ENCODE measurements at places on chromosomes 7 and 10. TPM values are rescaled to one million over a fixed set of nuclear protein-coding genes. Genes with fewer than 3 reads are reported as not detected.

Gene PLAU
- 7.5 TPM for total RNA-seq

Gene CRTAC1
- total RNA-seq: 1.0 TPM

Gene KLF14
- not detected for total RNA-seq

Gene CASD1
- 15.1 TPM for total RNA-seq

Gene CSTF2T
- 21.1 TPM for total RNA-seq

Gene OR13A1
- not detected for total RNA-seq

Gene INMT
- 40.4 TPM for total RNA-seq

Gene PNLIPRP1
- not detected for total RNA-seq

- DNase-seq: no peak
Measured at GRCh38 chr7:115933471-115933870, 97.1 kb downstream of the TFEC start.

- DNase-seq: no peak
Measured at GRCh38 chr7:64183126-64183742, 23.8 kb upstream of the ZNF735 start.

DNA sequence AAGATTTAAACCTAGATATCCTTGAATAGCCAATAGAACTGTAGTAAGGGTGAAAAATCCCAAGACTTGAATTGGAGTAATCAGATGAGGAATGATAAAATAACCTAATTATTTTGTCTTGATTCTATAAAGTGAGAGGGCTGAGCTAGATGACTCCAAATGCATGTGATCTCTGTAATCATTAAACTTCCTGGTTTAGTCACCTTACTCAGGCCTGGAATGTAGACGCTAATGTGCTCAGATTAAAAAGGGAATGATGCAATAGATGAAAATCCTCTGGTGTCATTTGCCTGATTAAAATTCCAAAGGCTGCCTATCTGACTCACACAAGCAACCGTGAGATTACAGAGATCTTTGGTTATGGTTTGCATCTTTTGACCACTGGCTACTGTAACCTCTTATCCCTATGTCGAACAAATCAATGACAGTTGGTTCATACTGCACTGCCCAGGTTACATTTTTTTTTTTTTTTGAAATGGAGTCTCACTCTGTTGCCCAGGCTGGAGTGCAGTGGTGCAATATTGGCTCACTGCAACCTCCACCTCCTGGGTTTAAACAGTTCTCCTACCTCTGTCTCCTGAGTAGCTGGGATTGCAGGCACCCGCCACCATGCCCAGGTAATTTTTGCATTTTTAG lies 2.9 kb upstream of the HKDC1 start:
- DNase-seq: no peak

DNA sequence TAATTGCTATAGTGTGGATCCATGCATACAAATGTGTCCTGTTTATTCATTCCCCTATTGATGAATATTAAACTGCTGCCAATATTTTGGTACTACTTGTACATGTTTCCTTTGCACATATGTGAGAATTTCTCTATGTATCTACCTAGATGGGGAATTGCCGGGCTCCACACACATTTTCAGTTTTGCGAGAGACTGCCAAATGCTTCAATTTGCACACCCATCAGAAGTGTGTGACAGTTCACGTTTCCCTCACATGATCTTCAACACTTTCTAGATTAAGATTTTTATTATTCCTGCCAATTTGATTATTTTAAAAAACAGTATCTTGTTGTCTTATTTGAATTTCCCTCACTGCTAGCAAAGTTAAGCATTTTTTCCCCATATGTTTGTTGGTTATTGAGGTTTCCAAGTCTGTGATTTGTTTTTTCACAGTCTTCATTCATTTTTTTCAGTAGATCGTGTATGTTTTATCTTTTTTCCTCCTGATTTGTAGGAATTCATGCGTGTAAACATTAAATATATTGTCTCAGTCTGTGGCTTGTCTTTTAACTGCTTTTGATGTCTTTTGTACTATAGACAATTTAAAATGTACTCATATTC lies 2.4 kb upstream of the KLF14 start:
- DNase-seq: no peak

GRCh38 chr7:81232084-81232799 lies 313.4 kb upstream of the SEMA3C start:
- DNase-seq: peak; percentile 78

GRCh38 chr7:148967032-148967372 lies 61.3 kb downstream of the PDIA4 start:
- no peak for DNase-seq

DNA sequence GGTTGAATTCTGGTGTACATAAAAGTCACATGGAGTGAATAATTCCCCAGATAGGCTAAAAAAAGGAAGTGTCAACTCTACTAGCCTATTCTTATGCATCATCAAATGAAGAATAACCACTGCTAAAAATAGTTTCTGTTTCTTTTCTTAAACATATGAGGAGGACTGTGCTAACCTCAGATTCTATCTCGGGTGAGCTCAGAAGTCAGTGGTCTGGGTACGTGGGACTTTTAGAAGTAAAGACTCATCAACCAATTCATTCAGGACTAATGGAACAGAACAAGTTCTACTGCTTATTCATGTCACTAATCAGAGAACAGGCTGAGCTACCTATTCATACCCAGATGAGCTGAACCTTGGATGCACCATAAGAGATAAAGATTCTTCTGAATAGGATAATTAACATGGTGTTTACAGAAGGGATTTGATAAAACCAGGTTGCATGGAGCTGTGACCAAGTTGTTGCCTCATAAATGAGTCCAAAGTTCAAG lies 9.5 kb upstream of the ASAH2 start:
- no peak for DNase-seq

DNA sequence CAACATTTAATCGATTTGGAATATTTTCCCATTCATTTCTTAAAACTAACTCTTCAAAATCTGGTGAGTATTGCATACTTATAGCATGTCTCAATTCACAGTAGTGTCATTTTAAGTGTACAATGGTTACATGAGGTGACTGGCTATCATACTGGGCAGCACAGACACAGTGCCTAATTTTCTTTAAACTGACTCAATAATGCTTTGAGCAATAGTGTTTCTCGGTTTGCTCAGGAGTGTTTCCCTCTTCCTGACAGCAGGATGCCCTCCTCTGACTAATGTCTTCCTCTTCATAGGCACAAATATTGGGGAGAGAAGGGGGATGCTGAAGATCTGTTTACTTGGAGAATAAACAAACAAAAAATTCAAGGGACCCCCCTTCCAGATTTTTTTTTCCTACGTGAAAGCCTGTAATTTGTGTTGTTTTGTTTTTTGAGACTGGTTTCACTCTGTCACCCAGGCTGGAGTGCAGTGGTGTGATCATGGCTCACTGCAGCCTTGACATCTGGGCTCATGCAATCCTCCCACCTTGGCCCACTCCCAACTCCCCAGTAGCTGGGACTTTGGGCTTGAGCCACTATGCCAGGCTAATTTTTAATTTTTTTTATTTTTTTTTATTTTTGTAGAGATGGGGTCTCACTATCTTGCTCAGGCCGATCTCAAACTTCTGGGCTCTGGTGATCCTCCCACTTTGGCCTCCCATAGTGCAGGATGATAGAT lies 2.2 kb downstream of the MRC1 start:
- no peak for DNase-seq

DNA sequence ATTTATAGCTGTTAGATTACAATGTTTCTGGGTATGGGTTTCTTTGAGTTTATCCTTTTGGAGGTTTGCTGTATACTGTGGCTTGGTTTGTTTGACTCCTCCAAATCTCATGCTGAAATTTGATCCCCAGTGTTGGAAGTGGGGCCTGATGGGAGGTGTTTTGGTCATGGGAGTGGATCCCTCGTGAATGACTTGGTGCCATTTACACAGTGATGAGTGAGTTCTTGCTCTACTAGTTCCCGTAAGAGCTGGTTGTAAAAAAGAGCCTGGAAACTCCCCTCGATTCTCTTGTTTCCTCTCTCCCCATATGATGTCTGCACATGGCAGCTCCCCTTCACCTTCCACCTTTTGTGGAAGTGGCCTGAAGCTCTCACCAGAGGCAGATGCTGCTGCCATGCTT lies 324.1 kb downstream of the C7orf25 start:
- no peak for DNase-seq

DNA sequence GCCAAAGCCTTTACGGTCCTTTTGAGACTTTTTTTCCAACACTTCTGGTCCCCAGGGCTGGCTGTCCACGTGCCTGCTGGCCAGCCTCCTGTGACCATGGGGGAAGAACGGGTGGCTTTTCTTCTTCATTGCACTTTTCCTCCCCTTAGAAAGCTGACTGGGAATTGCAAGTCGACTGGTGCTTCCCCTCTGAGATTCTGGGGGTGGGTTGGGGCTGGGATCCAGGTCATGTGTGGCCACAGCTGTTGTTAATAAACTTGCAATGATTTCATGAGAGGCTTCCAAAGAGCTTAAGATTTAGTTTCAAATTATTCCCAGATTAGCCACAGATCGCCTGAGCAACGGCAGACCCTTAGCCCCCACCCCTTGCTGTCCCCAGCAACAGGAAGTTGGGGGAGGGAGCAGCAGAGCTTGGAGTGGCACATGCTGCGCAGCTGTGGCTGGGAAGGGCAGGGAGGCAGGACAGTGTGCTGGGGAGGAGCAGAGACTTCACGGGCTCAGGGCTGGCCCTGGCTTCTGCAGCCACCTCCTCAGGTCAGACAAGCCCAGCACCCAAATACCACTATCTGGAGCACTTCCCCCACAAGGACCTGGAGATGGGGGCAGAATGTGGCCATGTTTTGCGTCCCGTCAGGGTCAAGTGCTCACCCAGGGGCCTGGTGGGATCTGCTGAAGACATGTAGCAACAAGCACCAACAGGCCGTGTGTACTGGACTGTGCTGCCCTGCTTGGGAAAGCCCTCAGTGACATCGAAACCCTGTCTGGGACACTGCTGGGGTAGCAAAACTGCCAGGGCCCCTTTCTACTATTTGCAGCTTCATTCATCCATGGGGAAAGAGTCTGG lies 147.1 kb downstream of the RNF216 start:
- peak; percentile 81 for DNase-seq

- DNase-seq: no peak
Measured at GRCh38 chr7:96648784-96649183, 60.9 kb downstream of the SEM1 start.

- DNase-seq: no peak
Measured at GRCh38 chr7:124101173-124101768, 68.4 kb upstream of the TMEM229A start.

- DNase-seq: no peak
Measured at GRCh38 chr7:126698446-126698845, 554.3 kb downstream of the GRM8 start.

DNA sequence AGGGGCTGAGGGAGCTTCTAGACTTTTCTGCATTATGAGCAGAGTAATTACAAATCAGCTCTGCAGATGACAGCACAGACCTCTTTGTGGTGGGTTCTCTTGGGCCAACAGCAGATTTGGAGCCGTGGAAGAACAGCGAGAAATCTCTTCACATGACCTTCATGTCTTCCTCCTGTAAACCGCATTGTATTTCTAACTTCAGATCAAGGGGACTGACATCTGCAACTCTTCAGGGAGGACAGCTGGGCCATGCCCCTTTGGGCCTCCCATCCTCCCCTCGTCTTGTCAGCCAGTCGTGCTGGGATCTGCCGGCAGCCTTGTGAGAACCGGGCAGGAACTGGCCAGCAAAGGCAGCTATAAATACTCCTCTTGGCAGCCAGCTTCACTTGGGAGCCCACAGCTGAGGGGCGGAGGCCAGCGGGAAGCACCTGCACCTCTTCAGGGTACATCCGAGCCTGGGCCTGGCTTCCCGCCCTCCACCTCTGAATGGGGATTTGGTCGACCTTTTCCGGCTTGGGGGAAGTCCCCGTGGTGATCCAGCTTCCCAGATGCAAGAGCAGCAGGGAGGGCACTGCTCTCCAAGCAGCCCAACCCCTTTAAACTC lies 54.7 kb downstream of the STEAP1B start:
- peak; percentile 87 for DNase-seq

DNA sequence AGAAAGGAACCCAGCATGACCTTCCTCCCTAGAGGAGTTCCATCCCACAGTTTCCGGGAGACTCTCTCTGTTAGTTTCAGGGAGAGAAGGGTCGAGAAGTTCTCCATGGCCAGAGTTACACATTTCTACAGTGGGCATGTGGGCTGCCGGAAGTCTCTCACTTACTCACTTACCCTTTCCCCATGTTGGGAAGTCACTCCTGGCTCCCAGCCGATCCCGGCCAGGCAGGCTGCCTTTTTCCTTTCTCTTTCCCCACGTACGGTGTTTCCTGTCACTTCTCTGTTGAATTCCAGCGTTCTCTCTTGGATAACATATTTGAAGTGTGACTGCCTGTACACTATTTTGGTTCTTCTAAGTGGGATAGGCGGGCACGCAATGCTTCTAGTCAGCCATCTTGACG lies 3.5 kb downstream of the TEX36 start:
- DNase-seq: no peak

Data from Right ventricle myocardium superior (tissue), 1 donor.